ENCODE measurements at places on chromosomes 5 and 9.
A peak's percentile ranks its signal among the peaks of the same experiment; 100 is the strongest.

GRCh38 chr9:95772320-95773052 lies 103.0 kb upstream of the ERCC6L2 start:
- DNase-seq = peak; percentile 86

GRCh38 chr5:2511126-2511525 lies 240.4 kb downstream of the IRX2 start:
- DNase-seq = no peak

- peak; percentile 96 for DNase-seq
These were observed 1.1 kb upstream of the TRIM41 start for GRCh38 chr5:181221792-181222629.

DNA sequence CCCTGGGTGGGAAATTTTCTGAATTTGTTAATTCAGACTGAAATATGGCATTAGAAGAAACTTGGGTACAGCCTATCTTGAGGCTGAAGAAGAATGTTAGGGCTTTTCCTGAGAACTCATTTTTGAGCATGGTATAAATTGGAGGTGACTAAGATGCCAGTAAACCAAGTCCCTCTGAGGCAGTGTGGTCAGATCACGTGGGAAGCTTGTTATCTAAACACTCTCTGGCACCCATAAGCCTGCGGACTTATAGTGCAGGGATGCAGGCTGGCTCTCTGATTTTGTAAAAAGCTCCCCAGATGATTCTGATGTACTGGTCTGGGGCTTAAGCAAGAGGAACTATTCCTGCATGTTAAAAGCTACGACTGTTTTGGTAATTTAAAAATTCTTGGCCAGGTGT lies 34.3 kb downstream of the MTMR12 start:
- DNase-seq = no peak

GRCh38 chr5:145220481-145220880 lies 614.7 kb downstream of the PRELID2 start:
- no peak for DNase-seq
